ENCODE measurements at places on chromosomes 4 and X.

DNA sequence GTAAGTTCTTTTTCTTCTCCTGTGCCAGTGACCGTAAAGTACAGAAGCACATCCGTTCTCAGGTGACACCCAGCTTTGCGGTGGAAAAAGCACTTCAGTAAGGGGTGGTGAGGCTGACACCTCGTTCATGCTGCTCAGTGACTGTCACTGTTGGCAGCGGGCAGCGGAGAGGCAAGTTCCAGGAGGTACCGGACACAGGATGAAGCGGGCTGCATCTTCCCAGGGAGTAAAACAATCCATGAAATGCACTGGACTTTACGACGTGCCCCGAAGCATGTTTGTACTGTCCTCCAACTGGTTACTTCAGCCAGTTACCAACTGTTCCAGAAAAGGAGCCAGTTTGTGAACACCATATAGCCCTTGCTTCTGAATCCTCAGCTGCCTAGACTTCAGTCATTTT is 110.7 kb downstream of the ZNF827 start:
- DNase-seq, result no peak

- no peak for DNase-seq
Measured at GRCh38 chr4:147825451-147826287, 93.8 kb downstream of the ARHGAP10 start.

- DNase-seq, result no peak
Measured at GRCh38 chr4:78119698-78120097, 62.6 kb downstream of the FRAS1 start.

GRCh38 chrX:10021461-10022272 is 54.5 kb downstream of the CLDN34 start:
- no peak for DNase-seq

- DNase-seq, result no peak
Measured at GRCh38 chr4:153246446-153247115, 42.3 kb downstream of the TRIM2 start.

DNA sequence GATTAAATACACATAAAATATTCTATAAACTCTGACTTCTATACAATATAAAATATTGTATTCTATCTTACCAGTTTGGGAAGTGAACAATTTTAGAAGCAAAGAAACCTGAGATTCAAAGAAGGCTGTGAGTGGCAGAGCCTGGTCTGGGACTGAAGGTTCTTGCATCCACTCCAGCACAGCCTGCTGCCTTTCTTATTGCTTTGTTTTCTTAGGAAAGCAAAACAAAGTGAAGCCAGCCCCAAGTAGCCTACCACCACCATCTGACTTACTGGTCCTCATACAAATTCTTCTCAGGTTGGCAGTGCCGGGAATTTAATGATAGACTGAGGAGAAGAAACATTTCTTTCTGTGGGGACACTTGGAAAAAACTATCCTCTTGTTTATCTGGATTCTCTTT is 129.7 kb upstream of the SMAD1 start:
- no peak for DNase-seq

DNA sequence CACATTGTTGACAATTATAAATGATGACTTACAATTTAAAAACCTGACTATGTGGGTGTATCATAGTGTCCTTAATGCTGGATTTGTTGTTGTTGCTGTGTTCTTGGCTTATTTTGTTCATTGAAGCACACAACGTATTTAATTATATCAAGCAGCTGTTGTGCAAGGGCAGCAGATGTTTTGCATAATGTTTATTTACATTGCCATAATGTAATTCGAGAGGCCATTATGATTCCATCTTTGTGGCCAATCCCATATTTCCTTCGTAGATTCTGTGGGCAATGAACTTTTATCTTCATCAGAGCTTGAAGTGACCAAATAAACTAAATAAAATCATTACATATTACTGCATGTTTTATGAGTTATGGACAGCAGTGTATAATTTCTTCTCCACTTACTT is 422.6 kb upstream of the GALNTL6 start:
- no peak for DNase-seq

- no peak for DNase-seq
Measured at GRCh38 chr4:162461952-162462351, 298.2 kb upstream of the FSTL5 start.

DNA sequence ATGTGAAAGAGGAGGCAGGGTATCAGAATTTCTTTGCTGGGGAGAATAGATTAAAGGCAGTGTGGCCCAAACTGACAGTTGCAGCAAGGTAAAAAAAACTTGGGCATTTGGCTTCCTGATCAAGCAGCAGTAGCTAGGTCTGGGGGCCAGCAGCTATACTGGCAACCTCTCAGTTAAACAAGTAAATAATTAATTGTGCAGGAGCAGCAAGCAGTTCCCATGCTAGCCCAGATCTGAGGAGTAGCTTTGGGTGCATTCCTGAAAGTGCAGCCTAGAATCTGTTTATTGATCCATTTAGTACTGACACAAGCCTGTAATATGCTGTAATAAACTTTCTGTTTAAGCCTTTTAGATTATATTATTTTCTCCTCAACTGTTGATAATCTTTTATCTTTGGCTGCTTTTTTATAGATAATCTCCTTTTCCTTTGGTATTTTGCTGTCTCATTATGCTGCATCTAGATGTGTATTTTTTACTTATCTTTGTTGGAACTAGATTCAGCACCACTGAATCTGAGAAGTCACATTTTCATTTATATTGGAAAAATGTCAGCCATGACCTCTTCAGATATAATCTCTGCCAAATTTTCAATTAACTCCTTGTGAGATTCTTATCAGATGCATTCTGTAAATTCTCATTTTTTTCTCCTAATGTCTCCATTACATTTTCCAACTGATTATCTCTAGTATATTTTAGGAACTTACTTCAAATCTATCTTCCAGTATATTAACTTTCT is 276.3 kb downstream of the STPG2 start:
- no peak for DNase-seq

- no peak for DNase-seq
Measured at GRCh38 chr4:190020790-190021717, 6.0 kb downstream of the FRG2 start.

DNA sequence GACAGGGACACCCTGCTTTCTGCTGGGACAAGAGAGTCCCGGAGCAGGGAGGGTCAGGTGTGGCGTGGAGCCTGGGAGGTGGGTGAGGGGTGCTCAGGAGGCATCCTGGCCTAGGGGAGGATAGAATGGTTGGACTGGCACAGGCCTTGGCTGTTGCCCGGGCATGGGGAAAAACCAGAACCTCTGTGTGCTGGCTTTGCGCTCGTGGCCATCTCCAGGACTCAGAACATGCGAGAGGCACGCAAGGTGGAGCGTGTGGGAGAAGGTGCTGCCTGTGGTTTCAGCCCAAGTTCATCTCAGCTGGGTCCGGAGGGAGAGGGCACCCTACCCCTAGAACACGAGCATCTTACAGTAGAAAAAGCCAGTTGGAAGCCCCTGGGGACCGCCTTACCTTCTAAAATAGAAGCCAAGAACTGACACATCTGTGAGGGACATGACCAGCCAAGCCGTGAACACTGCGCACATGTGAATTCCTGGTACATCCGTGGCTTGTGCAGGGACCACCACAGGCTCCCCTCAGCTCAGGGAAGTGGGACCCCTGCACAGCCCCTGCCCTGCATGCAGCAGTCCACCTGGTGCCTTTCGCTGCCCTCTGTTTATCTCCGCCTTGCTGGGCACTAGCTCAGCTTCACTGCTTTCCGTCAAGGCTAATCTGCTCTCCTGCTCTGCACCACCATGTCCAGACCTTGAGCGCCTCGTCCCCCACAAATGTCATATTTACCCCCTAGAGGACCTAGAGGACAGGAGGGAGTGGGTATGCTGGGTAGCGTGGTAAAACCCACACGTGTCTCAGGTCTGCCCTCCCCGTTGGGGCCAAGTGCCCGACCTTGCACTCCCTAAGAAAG is 13.5 kb downstream of the MSANTD1 start:
- DNase-seq, result no peak

- DNase-seq, result no peak
Measured at GRCh38 chrX:636981-637659, 6.5 kb downstream of the SHOX start.

DNA sequence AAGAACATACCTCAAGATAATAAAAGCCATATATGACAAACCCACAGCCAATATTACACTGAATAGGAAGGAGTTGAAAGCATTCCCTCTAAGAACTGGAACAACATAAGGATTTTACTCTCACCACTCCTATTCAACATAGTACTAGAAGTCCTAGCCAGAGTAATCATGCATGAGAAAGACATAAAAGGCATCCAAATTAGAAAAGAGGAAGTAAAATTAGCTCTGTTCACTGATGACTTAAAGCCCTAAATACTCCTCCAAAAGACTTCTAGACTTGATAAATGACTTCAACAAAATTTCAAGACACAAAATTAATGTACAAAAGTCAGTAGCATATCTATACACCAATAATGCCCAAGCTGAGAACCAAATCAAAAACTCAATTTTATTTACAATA is 235.7 kb downstream of the NKX6-1 start:
- no peak for DNase-seq

DNA sequence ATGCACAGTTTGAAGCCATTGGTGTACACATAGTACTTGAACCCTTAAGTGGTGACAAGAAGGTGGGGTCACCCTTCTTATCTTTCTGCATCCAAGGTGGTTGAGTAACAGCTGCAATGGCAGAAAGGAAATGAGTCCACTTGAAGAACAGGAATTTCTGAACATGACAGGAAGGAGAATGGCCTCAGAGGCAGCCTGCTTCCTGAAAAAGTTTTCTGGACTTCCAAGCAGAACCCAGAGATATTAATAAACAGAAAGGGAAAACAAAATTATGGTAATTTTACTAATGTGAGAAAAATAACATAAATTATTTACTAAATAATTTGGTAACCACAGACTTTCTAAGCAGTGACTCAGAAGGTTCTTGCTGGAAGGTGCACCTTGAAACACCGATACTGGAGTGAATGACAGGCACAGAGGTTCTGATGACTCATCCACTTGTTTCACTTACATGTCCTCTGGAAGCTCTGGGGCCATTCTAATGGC is 119.9 kb upstream of the HS3ST1 start:
- DNase-seq, result no peak

DNA sequence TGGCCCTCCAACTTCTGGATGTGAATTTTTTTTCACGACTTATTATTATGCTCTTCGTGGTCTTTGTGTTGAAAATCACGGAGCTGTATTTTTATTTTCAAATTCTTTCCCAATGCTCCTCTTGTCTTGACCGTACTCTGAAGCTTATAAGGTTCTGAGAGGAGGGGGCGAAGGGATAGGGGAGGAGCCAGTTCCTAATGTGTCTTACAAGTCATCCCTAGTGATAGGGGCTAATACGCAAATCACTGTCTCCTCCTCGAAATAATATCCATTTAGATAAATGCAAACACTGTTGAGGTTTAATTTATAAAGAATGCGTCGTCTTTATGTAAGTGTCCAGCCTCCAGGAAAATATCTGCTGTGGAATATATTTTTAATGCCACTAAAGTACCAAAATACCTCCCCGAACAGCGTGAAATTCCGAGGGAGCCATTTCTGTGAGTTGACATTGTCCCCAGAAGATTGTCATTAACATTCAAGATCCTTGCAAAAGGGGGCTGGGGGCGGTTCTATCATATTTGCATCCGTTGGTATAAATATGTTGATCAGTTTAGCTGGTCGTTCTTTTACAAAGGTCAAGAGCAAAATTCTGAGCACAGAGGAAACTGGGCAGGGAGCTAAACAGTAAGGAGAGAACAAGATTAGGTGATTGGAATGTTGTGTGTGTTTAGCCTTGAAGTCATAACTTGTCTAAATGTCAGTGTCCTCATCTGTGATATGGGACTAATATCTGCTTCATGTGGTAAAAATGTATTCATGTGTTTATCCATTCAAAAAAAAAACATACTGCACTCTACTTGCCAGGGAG is 3.7 kb upstream of the FAT1 start:
- DNase-seq, result no peak

GRCh38 chr4:119939071-119939995 is 127.3 kb downstream of the MAD2L1 start:
- DNase-seq, result no peak

- DNase-seq, result no peak
Measured at GRCh38 chr4:99215521-99215920, 3.5 kb downstream of the ADH6 start.

DNA sequence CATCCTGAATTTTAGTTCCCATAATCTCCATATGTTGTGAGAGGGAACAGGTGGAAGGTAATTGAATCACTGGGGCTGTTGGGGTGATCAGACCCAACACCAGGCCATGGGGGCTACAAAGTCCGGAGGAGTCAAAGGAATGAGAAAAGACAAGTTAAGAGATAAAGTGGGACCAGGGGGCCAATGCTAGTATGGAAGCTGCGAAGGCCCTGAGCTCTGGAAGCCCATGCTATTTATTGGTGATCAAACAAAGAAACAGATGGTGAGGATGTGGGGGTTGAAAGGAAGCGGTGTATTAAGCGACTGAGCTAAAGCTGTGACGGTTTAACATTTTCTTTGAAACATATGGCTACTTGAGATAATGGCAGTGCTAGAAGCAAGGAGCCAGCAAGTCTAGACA is 132.8 kb downstream of the PDGFC start:
- DNase-seq, result no peak

GRCh38 chrX:37726346-37726745 is 40.8 kb downstream of the XK start:
- DNase-seq, result no peak

- DNase-seq, result no peak
Measured at GRCh38 chrX:40085714-40086113, 12.0 kb downstream of the BCOR start.

DNA sequence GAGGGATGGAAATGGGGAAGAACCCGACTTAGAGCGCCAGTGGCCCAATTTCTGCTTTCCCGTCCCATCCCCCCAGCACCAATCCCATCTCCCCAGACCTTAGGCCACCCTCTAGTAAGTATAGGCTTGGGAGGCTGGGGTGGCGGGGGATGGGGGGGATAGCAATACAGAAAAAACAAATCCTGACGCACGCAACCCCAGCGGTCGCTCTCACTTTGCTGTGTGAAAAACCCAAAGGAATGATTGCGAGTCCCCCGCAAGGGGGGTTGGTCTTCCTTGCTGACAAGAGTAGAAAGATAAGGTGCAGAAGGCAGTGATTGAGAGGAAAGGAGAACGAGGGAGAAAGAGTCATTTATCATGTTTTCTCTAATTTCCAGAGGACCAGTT is 863 bp downstream of the CPE start:
- no peak for DNase-seq

DNA sequence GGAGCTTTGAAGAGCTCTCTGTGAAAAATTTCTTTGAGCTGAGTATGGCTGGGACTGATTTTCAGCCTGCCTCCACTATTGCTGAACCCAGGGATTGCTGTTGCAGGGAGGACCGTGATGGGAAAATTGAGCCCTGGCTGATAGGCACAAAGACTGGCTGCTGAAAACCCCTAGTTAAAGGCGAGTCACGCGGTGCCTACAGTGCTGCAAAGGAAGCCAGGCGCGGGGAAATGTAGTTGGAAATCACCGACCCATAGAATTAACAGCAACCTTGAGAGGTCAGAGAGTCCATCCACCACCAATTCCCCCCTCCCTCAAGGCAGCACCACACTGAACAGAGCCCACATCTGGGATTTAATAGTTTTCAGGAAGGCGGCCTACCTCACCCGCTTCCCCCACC is 26.0 kb downstream of the FRMD7 start:
- no peak for DNase-seq

- no peak for DNase-seq
Measured at GRCh38 chr4:20603671-20604313, 96.5 kb upstream of the PACRGL start.
